Left ventricle myocardium superior (tissue), 1 donor: ENCODE measurements at places on chromosomes 2 and 18. TPM values are rescaled to one million over a fixed set of nuclear protein-coding genes. Genes with fewer than 3 reads are reported as not detected.

DNA sequence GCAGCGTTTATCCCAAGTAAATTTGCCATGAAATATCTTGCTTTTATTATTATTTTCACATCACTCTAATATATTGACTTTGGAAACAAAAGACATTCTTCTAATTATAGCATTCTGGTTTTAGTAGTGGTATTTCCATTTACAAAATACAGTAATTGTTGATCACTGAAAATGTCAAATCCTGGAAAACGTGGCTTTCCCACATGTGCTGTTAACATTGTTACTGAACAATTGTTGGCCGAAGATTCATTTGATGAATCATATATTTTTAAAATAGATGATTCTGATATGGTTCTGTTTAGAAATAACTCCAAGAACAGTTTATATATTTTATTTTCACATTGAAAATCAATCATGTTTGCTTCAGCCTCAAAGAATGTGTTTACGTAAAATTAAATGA, 32.9 kb downstream of the SP140 start:
- DNase-seq = no peak

Gene OTX1
- total RNA-seq = not detected

GRCh38 chr2:156728328-156728727, 292.1 kb downstream of the GPD2 start:
- no peak for DNase-seq

Gene GPBAR1
- total RNA-seq = 0.67 TPM

- no peak for DNase-seq
Observed at GRCh38 chr18:48132797-48133655, 202.6 kb upstream of the SMAD2 start.

GRCh38 chr2:237866101-237866621, 6.7 kb downstream of the RAMP1 start:
- peak; percentile 16 for DNase-seq

DNA sequence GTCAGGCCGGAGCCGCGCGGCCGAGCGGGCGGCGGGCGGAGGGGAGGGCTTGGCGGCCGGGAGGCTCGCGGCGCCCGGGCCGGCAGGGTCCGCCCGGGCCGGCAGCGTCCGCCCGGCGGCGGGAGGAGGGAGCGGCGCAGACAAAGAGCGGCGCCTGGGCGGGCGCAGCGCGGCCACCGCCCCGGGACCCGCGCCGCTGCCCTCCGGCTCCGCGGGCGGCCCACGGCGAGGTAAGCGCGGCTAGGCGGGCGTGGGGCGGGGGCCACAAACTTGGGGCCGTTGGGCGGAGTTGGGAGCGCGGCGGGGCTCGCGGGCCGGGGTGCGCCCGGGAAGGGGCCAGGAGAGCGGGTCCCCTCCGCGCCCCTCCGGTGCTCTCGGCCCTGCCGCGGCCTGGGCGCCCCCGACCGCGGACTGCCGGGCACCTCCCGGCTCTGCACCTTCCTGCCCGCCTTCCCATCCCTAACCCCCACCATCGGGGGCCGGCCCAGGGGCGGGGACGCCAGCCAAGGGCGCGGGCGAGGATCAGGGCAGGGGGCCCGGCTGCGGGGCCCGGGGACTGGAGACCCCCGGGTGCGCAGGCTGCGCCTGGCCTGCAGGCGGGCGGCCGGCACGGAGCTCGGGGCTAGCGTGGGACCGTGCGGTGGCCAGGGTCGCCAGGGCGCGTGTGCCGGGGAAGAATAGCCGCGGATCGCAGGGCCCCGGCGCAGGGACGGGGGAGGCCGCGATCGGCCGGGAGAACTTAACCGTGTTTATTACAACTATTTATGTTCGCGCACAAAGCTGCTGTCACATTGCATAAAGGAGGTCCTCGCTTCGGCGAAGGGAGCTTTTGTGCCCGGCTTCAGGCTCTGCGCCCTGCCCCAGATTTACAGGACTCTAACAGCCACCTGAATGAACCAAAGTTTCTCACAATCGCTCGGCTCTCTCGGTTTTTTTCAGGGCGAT, at the start of gene NCK2:
TSS of gene NCK2 (plus strand) at position 4 of the 945 bp plus-strand sequence. CDS start 110,152 bp downstream, outside the sequence.
- peak; percentile 60 for DNase-seq

GRCh38 chr18:52750995-52751394, 411.0 kb downstream of the DCC start:
- DNase-seq = no peak

GRCh38 chr2:156944871-156945270, 312.6 kb upstream of the GALNT5 start:
- DNase-seq = no peak

Gene EFR3B
- total RNA-seq = 4.2 TPM

- no peak for DNase-seq
Observed at GRCh38 chr2:146363731-146364130, 1481.1 kb upstream of the ACVR2A start.
